ENCODE measurements at places on chromosomes 12 and 14.

DNA sequence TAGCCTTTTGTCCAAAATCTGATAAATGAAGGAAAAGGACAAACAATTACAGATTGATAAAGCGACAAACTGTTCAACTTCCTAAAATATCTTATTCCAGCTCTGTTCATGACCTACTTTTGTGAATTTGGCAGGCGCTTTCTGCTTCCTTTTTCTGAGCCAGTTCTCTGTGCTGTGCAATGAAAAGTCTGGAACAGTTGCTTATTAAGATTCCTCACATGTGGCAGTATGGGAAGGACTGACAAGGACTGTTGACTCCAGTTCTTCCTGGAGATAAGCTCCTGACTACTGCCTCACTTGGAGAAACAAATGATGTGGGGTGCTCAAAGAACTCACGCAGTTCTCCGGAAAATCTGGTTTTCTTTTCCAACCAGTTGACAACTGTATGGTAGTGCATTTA, 58.3 kb upstream of the ANP32D start:
- DNase-seq: peak; percentile 67

- DNase-seq: no peak
Observed at GRCh38 chr12:130433411-130433810, 95.7 kb downstream of the PIWIL1 start.

GRCh38 chr14:39318574-39318973, 84.9 kb downstream of the MIA2 start:
- no peak for DNase-seq

GRCh38 chr12:46201284-46201789, 67.5 kb downstream of the SLC38A1 start:
- no peak for DNase-seq

GRCh38 chr14:58131386-58131785, 20.6 kb downstream of the ARMH4 start:
- no peak for DNase-seq

GRCh38 chr12:48349471-48349870, 1.2 kb downstream of the ZNF641 start:
- DNase-seq: peak; percentile 29

Measured in globus pallidus (tissue), 1 donor.